B cell (primary cell): ENCODE measurements at places on chromosomes 1 and 21.

DNA sequence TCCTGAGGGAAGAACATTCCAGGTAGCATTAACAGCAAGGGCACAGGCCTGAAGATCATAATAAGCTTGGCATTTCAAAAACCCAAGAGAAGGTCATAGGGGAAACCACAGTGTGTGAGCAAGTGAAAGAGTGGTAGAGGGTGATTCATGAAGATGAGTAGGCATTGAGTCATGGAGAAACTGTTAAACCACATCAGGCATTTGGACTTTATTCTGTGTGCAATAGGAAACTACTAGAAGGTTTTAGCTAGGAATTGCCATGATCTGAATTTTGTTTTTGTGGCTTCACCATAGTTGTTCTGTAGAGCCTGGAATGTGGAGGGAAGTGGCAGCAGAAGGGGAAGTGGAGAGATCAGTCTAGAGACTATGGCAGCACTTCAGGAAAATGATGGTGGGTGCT is 359.0 kb upstream of the PTBP2 start:
- DNase-seq = no peak

GRCh38 chr1:232110281-232111090 is 483.9 kb downstream of the DISC1 start:
- DNase-seq = no peak

GRCh38 chr1:230208619-230209261 is 141.7 kb downstream of the GALNT2 start:
- peak; percentile 59 for DNase-seq

DNA sequence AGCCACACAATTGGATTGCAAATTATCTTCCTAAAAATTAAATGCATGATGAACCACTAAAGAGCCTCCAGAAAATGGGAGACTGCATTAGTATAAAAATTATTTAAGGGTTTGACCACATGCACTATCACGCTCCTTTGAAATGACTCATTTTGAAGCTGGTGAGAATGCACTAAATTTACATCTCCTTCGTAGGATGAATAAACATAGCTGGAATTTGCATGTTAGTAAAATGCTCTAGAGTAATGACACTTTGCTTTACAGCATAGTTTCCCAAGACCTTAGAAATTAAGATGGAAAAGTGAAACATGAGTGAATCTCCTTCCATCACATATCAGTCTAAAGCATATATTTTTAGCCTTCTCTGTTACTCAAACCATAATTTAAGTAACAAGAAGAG is 2.4 kb downstream of the PLPPR4 start:
- no peak for DNase-seq

DNA sequence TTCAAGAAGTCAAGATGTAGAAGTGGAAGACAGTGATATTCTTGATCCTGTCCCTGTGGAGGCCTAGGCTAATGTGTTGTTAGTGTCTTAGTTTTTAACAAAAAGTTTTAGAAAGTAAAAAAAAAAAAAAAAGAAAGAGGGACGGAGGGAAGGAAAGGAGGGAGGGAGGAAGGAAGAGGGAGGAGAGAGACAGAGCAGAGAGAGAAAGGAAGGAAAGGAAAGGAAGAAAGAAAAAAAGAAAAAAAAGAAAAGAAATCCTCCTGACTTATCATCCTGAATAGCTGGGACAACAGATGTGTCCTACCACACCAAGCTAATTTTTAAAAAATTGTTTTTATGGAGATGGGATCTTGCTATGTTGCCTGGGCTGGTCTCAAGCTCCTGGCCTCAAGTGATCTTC is 24.6 kb downstream of the PHACTR4 start:
- DNase-seq = no peak

- DNase-seq = no peak
Observed at GRCh38 chr1:50766688-50767087, 193.4 kb downstream of the FAF1 start.

- DNase-seq = no peak
Observed at GRCh38 chr1:212591922-212592321, 16.6 kb upstream of the ATF3 start.

GRCh38 chr1:59593798-59594790 is 220.7 kb upstream of the HOOK1 start:
- no peak for DNase-seq

DNA sequence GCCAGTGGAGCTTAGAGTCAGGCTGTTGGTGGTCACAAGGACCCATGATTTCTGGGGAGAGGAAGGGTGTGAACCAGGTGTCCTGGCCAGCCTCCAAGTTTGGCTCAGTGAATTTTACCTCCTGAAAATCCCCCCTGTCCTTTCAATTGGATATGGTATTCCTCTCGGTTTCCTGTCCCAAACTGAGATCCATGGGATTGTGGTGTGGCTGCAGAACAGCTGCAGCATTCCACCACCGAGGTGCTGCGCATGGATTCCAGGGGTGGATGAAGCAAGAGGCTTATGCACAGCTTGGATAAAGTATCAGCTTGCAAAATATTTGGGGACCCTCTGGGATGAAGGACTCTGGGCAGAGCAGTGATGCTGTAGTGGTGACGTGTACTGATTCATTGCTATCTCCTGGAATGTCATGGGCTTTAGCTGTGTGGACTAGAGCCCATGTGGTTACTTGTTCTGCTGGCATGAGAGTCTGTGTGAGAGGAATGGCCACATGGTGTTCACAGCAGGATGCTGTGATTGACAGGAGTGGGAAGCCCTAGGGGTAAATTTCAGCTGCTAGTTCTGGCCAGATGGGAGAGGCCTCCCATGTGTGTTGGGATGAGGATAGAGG is 148.7 kb upstream of the SPAG17 start:
- DNase-seq = no peak

DNA sequence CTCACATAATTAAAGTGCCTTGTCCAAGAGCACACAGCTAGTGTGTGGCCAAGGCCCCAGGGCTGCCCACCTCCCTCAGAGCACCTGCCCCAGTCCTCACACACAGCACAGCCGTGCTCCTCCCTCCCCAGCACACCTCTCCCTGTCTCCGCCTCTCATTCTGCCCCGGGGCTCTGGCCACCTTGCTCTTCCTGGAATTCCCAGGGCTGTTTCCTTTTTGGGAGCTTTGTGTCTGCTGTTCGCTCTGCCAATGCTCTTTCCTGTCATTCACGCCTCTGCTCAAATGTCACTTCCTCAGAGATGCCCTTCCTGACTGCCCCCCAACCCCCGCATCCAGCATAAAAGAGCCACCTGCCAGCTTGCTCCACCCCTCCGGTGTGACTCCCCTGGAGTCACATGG is 13.3 kb downstream of the SLC6A17 start:
- DNase-seq = no peak

DNA sequence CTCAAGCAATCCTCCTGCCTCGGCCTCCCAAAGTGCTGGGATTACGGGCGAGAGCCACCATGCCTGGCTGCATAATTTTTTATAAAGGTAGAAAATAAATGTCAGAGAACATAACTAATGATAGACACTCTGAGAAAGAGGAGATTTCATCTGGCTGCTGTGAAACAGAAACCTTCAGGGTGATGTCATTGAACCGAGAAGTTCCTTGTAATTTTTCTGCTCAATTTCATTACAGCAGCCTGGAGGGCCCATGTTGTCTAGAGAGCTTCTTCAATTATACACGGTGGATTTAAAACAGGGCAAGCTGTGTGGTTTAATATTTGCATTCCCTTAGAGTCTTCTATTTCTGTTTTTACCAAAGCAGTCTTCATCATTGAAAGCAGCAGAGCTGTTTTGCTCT is 64.3 kb upstream of the MORC3 start:
- DNase-seq = peak; percentile 82

DNA sequence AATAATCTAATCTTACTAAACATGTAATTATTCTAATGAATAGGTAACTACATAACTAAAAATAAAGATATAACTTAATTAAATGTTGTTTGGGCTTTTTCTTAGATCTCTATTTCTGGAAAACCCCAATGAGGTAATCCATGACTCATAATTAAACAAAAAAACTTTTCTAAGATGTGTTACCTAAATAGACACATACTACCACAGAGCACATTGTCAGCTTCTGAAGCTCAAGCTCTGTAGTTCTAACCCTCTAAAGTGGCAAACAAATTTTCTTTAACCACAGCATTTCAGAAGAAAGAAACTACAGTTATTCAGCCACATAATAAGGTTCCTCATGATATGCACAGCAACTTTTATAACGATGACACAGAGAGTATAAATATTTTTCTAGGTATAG is 4.2 kb downstream of the OR6K3 start:
- no peak for DNase-seq

GRCh38 chr1:168348146-168348709 is 67.6 kb downstream of the TBX19 start:
- DNase-seq = peak; percentile 68

DNA sequence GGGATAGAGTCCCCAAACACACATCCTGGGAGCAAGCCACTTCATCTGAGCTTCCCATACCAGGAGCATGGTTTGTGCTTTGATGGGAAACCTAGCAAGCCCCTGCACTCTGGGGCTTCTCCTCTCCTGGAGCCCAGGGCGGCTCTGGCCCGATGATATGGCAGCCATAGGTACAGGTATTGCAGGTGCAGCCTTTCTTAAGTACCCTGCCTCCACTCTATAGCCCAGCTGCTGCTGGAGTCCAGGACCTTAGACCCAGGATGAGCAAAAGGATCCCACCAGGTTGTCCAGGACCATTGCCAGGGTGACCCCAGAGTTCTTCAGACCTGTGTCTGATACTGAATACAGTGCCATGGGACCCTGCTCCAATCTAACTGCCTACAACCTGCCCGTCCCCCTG is 4.2 kb downstream of the C1orf226 start:
- DNase-seq = no peak

DNA sequence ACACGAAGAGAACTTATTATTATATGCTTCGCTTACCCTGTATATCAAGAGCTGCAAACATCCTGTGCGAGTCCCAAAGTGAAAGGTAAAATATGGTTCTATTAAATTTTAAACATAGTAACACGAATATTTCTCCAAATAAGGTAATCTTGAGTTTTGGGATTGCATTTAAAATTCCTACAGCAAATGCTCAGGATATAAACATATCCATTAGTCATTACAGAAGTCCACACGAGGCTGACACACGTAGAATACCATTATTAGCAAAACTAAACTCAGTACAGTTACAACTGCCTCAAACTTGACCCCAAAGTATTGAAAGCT is 282 bp upstream of the LYPLAL1 start:
- no peak for DNase-seq

DNA sequence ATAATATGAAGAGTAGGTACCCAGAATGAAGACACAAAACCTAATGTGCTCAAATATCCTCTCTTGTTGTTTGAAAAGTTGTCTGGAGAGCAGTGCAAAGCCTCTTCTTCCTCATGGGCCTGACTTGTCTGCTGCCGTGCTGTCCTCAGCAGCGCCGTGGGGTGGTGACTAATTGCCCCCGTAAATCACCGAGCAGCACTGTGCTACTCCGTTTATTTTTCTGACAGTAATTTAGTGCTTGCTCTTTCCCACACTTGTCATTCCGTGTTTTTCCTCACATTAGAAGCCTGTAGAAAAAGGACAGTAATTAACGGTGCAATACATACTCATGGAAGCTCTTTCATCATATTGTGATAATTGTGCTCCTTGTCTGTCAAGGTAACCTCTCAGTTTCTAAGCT is 114.8 kb upstream of the BARHL2 start:
- peak; percentile 18 for DNase-seq

DNA sequence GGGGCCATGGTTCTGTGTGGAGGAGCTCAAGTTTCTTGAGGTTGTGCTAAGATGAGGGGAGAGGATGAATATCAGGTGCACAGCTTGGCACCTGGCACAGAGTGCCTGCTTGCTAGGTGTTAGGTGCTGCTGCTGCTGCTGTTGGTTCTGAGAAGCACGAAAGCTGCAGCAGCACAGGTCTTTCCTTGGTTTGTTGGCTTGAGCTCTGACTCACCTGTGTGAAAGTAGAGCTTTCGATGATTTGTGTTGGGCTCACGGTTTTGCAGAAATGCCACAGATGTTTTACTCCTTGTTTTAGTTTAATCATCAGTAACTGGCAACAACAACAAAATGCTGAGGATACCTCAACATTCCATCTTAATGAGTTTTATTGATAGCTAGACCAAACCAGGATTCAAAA is 221.6 kb downstream of the BRINP2 start:
- DNase-seq = no peak

DNA sequence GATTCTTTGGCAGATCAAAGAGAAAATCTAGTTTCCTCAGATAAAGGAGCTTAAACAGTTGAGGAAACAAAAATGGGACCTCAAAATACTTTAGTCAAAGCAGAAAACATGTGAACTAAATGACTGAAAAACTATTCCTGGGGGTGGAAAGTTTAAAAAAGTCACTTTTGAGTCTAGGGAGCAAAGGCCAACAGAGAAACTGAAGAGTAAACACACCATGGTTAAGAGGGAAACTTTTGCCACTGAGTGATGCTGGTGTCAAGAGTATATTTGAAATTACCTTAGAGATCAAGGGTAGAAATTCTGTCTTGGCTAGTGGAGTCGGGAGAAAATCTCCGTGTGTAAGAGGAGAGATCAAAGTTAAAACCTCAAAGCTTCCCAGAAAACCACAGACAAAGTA is 501.2 kb upstream of the ADGRL4 start:
- no peak for DNase-seq

GRCh38 chr1:8845104-8846097 is 28.0 kb upstream of the RERE start:
- no peak for DNase-seq

DNA sequence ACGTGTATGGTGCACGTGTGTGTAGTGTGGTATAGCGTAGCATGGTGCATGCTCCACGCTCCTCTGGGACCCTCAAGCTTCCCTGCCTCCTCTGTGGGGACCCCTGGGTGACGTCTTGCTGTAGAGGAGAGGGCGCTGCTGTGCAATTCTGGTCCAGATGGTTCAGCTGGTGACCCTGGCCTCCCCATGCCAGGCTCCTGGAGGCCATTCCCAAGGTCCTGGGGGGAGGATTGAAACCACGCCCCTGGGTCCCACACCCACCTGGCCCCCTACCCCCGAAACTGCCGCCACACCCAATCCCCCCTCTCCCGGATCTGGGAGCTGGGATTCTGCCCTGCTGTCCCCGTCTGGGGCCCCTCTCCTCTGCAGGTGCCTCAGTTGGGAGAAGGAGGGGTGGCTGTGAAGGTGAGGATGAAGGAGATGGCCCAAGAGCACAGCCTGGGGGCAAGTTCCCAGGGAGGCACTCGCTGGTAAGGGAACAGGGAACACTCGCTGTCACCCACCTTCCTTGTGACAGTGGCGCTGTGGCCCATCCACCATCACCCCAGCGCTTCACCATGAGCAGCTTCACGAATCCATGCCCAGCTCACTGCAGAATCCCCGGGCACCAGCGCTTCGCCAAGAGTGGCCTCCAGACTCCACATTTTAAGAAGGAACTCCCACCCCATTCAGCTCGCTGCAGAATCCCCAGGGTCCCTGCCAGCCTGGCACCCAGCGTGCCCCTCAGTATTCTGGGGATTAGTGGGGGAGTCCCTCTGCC is 38.0 kb downstream of the WDR4 start:
- no peak for DNase-seq

DNA sequence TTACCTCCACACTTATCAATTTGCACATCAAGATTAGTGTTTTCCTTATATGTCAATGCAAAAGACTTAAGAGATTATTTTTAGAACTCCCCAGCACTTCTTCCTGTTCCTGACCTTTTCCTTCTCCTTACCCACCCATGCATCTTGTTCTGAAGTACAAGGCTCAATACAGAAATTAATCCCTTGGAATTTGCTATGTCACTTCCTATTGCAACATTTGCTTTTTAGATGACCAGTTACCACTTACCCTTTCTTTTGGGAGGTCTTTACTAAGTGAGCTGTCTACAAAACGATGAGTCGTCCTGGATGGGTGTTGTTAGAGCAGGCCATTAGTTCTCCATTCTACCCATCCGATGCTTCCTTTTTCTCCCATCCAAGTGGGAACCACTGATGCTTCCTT is 221.2 kb downstream of the FMN2 start:
- no peak for DNase-seq
